ENCODE measurements at places on chromosomes 7 and 10.

DNA sequence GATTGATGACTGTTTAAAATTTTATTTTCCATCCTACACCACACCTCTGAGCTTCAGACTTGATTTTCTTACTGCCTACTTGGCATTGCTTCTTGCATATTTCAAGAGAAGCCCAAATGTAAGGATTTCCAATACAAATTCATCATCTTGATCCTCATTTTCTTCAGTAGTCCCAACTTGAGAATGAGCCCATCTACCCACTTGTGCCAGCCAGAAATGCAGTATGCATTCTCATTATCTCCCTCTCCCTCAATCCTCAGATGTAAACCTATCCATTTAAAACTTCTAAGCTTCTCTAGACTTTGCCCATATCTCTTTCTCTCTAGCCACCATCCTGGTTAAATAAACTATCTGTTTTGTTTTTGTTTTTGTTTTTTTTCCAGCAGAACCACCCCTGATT is 22.4 kb upstream of the EGFR start:
- no peak for DNase-seq

DNA sequence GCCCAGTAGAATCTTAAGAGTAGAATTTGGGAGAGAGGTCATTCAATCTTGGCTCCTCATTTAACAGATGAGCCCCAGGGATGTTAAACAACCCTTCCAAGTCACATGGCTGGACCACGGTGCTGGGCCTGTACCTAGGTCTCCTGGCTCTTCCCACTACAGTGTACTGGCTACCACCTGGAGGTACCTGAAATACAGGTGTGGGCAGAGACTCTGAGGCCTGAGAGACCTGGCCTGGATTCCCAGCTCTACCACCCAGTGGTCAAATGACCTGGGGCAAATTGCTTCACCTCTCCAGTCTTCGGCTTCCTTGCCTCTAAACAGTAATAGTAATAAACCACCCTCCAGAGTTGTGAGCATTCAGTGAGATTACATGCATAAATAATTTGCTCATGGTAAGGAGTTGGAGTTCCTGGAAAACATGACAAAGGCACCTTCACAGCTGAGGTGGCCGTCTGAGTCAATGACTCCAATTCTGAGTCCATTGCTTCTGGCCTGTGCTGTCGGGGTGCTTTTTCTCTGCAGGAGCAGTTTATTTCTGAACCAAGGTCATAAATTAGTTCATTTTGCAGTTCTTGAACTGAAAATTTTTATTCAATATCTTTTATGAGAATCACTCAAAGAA is 2.7 kb downstream of the GOT1 start:
- DNase-seq = no peak

- peak; percentile 55 for DNase-seq
These were observed 3.0 kb downstream of the NUP42 start for GRCh38 chr7:23184709-23185359.

DNA sequence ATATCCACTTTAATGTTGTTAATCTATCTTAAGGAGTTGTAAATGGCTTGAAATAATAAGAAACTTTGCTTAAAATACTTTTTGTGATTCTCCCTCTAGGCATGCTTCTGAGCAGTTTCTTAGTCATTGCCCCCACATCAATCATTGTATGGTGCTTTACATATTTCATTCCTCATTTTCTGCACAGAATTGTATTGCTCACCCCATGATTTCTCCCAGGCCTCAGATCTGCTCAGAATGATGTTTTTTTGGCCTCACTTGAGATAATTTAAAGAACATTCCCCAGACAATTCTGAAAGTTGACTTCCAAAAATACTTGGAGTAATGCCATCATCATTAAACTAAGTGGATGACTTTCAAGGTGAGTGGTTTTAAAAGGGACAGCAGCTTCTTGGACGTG is 82.1 kb upstream of the PRPS1L1 start:
- DNase-seq = no peak

- DNase-seq = no peak
These were observed 9.3 kb downstream of the LMTK2 start for GRCh38 chr7:98115746-98116525.

DNA sequence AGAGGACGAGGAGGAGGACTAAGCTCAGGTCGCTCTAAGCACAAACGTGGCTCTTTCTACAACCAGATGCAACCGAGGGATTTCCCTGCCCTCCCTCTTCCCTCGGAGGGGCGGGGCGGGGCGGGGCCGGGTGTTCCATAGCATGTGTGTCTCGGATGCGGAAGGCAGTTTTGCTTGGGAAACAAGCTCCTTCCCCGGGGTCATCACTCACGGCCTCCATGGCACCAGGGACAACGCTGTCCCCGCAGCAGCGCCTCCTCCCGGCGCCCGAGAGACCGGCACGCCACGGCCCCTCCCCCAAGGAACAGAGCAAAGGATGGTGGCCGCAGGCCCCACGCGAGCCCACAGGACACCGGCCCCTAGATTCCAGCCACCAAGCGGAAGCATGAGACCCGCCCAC is 110.5 kb downstream of the PAXIP1 start:
- no peak for DNase-seq

GRCh38 chr10:119473771-119474170 is 68.7 kb downstream of the RGS10 start:
- DNase-seq = no peak

- DNase-seq = no peak
These were observed 16.7 kb downstream of the FOXK1 start for GRCh38 chr7:4698707-4699275.

DNA sequence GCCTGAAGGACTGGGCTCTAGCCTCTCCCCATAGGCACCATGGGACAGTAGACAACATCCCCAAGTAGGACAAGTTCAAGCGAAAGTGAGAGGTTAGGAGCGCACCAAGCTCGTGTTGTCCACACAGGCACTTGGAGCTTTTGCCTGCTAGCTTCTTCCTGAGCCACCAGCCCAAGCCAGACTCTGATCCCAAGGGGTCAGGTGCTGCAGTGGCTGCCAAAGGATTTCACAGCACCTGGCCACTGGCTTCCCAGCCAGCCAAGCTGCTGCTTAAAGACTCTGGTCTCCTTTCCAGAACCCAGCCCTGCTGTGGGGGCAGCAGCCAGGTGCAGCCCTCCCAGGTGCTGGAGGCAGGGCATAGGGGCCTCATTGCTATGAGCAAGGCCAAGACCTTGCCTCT is 33.0 kb upstream of the UNC5B start:
- DNase-seq = no peak

- DNase-seq = no peak
These were observed 448.9 kb downstream of the PLXDC2 start for GRCh38 chr10:20265146-20265545.

- DNase-seq = no peak
These were observed 66.6 kb downstream of the PLXNA4 start for GRCh38 chr7:132509643-132510042.

GRCh38 chr7:121099572-121099971 is 111.1 kb downstream of the CPED1 start:
- no peak for DNase-seq

- no peak for DNase-seq
These were observed 23.7 kb downstream of the NKX6-2 start for GRCh38 chr10:132762267-132762666.

- no peak for DNase-seq
These were observed 650.5 kb upstream of the SORCS1 start for GRCh38 chr10:107814865-107815487.

- DNase-seq = no peak
These were observed 12.3 kb upstream of the CUL1 start for GRCh38 chr7:148686312-148686937.

Data from PC-9 (cell line).